Endodermal cell (in vitro differentiated cells): ENCODE measurements at places on chromosomes 4 and X.

GRCh38 chr4:22356987-22357596, 158.8 kb downstream of the ADGRA3 start:
- no peak overlapping the region for H3K4me3 ChIP-seq
- H3K27me3 ChIP-seq, result no peaks in the 10 kb centered on the region
- H3K36me3 ChIP-seq, result no peaks in the 10 kb centered on the region
- H3K4me1 ChIP-seq, result no peaks in the 10 kb centered on the region

- no peaks in the 10 kb centered on the region for H3K36me3 ChIP-seq
- no peak overlapping the region for H3K4me3 ChIP-seq
- no peak overlapping the region for H3K27ac ChIP-seq
- H3K27me3 ChIP-seq, result no peaks in the 10 kb centered on the region
- no peak for DNase-seq
- H3K4me1 ChIP-seq, result no peaks in the 10 kb centered on the region
Observed at GRCh38 chr4:60750962-60751361, 449.2 kb upstream of the ADGRL3 start.

- DNase-seq, result no peak
- H3K4me1 ChIP-seq, result no peaks in the 10 kb centered on the region
- H3K4me3 ChIP-seq, result no peak overlapping the region
- H3K27me3 ChIP-seq, result no peaks in the 10 kb centered on the region
- H3K27ac ChIP-seq, result no peak overlapping the region
Observed at GRCh38 chrX:44415639-44416386, 72.3 kb upstream of the EFHC2 start.

GRCh38 chr4:64889906-64890610, 480.8 kb upstream of the TECRL start:
- no peak overlapping the region for H3K27ac ChIP-seq
- no peaks in the 10 kb centered on the region for H3K36me3 ChIP-seq
- no peaks in the 10 kb centered on the region for H3K4me1 ChIP-seq
- DNase-seq, result no peak

GRCh38 chr4:161010227-161010626, 1153.6 kb downstream of the FSTL5 start:
- peaks cover 4% of the 10 kb centered on the region for H3K4me1 ChIP-seq
- no peak for DNase-seq
- H3K36me3 ChIP-seq, result no peaks in the 10 kb centered on the region
- H3K27ac ChIP-seq, result no peak overlapping the region
- H3K4me3 ChIP-seq, result no peak overlapping the region

GRCh38 chr4:105306158-105306781, 159.6 kb downstream of the TET2 start:
- no peak overlapping the region for H3K27ac ChIP-seq
- no peaks in the 10 kb centered on the region for H3K4me1 ChIP-seq
- no peak for DNase-seq
- H3K4me3 ChIP-seq, result no peak overlapping the region
- H3K27me3 ChIP-seq, result no peaks in the 10 kb centered on the region
- no peaks in the 10 kb centered on the region for H3K36me3 ChIP-seq

DNA sequence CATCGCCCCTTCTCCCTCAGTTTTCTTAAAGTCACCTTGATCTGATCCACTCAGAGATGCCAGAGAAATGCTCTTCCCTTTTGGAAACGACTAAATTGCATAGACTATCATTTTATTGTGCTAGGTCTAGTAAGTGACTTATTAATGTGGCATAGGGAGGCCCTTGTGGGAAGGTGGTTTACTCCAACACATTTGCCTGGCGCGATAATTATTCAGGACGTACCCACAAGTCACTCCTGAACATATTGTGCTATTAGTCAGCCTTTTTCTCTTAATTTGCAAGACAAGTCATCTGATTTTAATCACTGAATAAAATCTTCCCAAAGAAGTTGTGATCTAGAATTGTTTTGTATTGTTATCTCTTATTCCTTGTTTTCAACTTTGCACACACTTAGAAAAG, 7.6 kb downstream of the ENPEP start:
- H3K27me3 ChIP-seq, result no peaks in the 10 kb centered on the region
- no peak overlapping the region for H3K27ac ChIP-seq
- DNase-seq, result no peak
- peaks cover 3% of the 10 kb centered on the region for H3K4me1 ChIP-seq
- H3K36me3 ChIP-seq, result no peaks in the 10 kb centered on the region
- no peak overlapping the region for H3K4me3 ChIP-seq

DNA sequence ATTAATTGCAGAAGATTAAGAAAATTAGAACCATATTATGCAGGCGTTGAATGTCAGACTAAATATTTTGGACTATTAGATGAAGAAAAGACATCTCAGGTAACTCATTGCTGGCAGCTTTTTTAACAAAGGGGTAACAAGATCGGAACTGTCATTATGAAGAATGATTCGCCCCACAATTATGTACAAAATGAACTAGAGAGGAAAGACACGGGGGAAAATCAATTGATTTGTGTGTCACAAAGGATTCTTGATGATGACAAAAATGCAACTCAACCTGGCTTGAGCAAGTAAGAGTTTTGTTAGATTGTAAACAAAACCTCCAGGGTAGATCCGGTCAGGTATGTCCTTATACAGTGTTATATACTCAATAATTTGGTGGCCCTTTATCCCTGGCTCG, 12.5 kb upstream of the DCLK2 start:
- no peak overlapping the region for H3K27ac ChIP-seq
- no peaks in the 10 kb centered on the region for H3K36me3 ChIP-seq
- no peak for DNase-seq
- H3K27me3 ChIP-seq, result no peaks in the 10 kb centered on the region
- no peaks in the 10 kb centered on the region for H3K4me1 ChIP-seq

DNA sequence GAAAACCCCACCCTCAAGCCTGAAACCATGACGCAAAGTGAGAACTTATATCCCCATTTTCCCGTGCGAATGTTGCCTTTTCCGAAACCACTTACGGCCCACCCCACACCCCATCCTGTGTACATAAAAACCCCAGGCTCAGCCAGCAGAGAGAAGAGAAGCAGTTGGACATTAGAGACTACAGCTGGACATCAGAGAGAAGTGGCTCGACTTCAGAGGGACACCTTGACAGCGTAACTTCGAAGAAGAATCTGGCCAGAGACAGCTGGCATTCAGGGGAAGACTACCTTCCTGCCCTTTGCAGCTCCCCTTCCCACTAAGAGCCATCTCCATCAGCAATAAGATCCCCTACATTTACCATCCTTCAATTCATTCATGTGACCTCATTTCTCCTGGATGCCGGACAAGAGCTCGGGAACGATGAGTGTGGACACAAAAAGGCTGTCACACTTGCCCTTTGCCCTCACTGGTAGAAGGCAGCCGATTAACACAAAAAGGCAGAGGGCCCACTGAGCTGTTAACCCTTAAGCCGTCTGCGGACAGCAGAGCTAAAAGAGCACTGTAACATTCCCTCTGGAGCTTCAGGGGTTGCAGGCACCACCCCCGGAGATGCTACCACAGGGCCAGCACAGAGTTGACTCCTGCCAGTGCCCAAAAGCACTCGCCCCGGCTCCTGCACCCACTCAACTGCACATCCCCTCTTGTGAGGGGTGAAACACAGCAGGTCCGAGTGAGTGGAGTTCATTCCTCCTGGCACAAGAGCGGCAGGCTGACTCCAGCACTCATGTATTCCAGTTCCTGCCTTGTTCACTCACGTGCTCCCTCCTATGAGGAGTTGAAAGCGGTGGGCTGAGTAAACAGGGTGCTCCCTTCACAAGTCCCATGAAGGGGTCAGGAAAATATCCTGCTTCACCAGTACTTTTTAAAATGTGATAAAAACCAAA, 7.5 kb downstream of the CHM start:
- peak; percentile 45 for DNase-seq
- H3K4me3 ChIP-seq, result no peak overlapping the region
- peaks cover 3% of the 10 kb centered on the region for H3K36me3 ChIP-seq
- no peaks in the 10 kb centered on the region for H3K27me3 ChIP-seq
- H3K27ac ChIP-seq, result no peak overlapping the region
- H3K4me1 ChIP-seq, result no peaks in the 10 kb centered on the region

DNA sequence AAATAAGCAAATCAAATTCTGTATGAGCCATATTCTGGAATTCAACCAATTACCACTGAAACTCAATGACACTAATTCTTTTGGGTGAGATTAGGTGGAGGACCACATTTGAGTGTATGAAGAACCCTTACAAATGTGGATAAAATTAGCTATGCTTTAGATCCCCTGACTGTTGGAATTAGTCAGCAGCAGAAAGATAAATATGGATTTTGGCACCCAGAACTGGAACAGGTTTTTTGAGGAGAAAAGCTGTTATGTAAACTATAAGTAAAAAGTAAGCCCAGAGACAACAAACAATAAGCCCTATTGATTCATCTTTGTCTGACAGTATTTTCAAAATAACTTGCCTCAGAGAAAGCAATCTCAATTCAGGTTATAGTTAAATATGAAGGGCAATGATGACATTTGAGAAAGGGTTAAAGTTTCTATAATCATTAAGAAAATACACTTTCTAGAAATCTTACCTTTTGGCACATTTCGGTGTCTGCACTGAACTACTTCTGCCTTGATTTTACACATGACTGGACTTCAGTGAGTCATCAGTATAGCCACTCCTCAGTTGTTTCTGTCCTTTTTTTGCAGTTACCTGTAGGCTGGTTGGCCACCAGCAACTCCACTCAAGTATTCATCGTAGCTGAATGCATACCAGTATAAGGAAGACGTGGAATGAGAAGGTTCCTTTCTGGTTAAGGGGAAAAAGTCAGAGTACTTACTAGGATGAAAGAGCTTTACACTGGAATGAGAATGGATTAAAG, 80.0 kb downstream of the KCTD8 start:
- no peaks in the 10 kb centered on the region for H3K4me1 ChIP-seq
- no peaks in the 10 kb centered on the region for H3K27me3 ChIP-seq
- no peaks in the 10 kb centered on the region for H3K36me3 ChIP-seq
- H3K4me3 ChIP-seq, result no peak overlapping the region

DNA sequence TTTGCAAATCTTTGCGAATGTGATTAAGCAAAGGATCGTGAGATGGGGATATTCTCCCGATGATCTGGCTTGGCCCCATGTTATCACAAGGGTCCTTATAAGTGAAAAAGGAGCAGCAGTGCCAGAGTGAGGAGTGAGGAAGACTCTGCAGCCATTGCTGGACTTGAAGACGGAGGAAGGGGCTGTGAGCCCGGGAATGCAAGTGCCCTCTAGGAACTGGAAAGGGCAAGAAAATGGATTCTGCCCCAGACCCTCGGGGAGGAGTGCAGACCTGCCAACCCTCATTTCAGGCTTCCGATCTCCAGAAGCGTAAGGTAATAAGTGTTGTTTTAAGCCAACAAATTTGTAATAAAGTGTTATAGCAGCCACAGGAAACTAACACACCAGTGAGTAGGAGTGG, 76.3 kb downstream of the EVC start:
- no peak overlapping the region for H3K27ac ChIP-seq
- peaks cover 28% of the 10 kb centered on the region for H3K36me3 ChIP-seq
- no peak overlapping the region for H3K4me3 ChIP-seq
- no peak for DNase-seq

GRCh38 chr4:40405193-40405592, 70.1 kb downstream of the CHRNA9 start:
- H3K27ac ChIP-seq, result no peak overlapping the region
- no peaks in the 10 kb centered on the region for H3K36me3 ChIP-seq
- no peaks in the 10 kb centered on the region for H3K27me3 ChIP-seq
- no peak overlapping the region for H3K4me3 ChIP-seq

- no peaks in the 10 kb centered on the region for H3K36me3 ChIP-seq
- H3K4me1 ChIP-seq, result no peaks in the 10 kb centered on the region
- no peak overlapping the region for H3K27ac ChIP-seq
- no peaks in the 10 kb centered on the region for H3K27me3 ChIP-seq
- no peak for DNase-seq
Observed at GRCh38 chr4:181998398-181999295, 244.6 kb upstream of the TENM3 start.

- H3K36me3 ChIP-seq, result no peaks in the 10 kb centered on the region
- H3K4me1 ChIP-seq, result no peaks in the 10 kb centered on the region
- no peak for DNase-seq
- no peak overlapping the region for H3K4me3 ChIP-seq
- H3K27ac ChIP-seq, result no peak overlapping the region
- no peaks in the 10 kb centered on the region for H3K27me3 ChIP-seq
Observed at GRCh38 chr4:109359040-109359646, 56.7 kb upstream of the COL25A1 start.

- no peaks in the 10 kb centered on the region for H3K36me3 ChIP-seq
- no peaks in the 10 kb centered on the region for H3K27me3 ChIP-seq
- no peak overlapping the region for H3K27ac ChIP-seq
- no peaks in the 10 kb centered on the region for H3K4me1 ChIP-seq
Observed at GRCh38 chr4:172048666-172049065, 235.5 kb downstream of the GALNTL6 start.

DNA sequence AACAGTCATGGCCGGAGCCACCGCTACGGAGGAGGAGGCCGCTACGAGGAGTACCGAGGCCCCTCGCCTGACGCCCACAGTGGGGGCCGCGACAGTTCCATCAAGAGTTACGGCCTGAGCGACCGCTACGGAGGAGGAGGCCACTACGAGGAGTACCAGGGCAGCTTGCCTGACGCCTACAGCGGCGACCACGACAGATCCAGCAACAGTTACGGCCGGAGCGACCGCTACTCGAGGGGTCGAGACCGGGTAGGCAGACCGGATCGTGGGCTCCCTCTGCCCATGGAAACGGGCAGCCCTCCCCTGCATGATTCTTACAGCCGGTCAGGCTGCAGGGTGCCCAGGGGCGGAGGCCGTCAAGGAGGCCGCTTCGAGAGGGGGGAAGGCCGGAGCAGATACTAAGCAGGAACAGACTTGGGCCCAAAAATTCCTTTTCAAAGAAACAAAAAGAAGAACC, 3.1 kb downstream of the RBMXL3 start:
- no peaks in the 10 kb centered on the region for H3K27me3 ChIP-seq
- no peak overlapping the region for H3K4me3 ChIP-seq
- no peak for DNase-seq

GRCh38 chrX:6292599-6292998, 63.9 kb upstream of the NLGN4X start:
- no peak overlapping the region for H3K4me3 ChIP-seq
- no peak overlapping the region for H3K27ac ChIP-seq
- H3K27me3 ChIP-seq, result no peaks in the 10 kb centered on the region
- H3K4me1 ChIP-seq, result no peaks in the 10 kb centered on the region
- no peaks in the 10 kb centered on the region for H3K36me3 ChIP-seq

DNA sequence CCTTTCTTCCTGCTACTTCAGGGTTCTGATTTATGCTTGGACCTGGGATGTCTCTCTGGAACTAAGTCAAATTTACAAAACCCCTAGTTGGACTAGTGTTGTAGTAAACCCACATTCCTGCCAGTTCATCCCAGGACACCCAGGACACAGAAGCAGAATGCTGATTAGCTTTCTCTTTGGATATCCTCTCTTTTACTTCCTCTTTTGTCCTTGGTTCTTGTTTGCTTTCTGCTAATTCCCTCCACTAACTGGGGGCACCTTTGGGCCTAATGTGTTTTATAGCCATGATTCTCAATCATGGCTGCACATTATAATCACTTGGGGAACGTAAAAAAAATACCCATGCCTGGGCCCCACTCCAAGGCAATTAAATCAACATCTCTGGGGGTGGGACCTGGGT, 42.5 kb downstream of the LANCL3 start:
- no peaks in the 10 kb centered on the region for H3K36me3 ChIP-seq
- H3K27me3 ChIP-seq, result no peaks in the 10 kb centered on the region
- no peaks in the 10 kb centered on the region for H3K4me1 ChIP-seq
- H3K27ac ChIP-seq, result no peak overlapping the region
- no peak for DNase-seq

GRCh38 chrX:79096145-79096556, 48.3 kb upstream of the GPR174 start:
- H3K4me1 ChIP-seq, result no peaks in the 10 kb centered on the region
- no peak overlapping the region for H3K27ac ChIP-seq
- DNase-seq, result no peak
- H3K27me3 ChIP-seq, result no peaks in the 10 kb centered on the region
- H3K4me3 ChIP-seq, result no peak overlapping the region
